ENCODE measurements at places on chromosomes 12 and 14.
A peak's percentile ranks its signal among the peaks of the same experiment; 100 is the strongest.

DNA sequence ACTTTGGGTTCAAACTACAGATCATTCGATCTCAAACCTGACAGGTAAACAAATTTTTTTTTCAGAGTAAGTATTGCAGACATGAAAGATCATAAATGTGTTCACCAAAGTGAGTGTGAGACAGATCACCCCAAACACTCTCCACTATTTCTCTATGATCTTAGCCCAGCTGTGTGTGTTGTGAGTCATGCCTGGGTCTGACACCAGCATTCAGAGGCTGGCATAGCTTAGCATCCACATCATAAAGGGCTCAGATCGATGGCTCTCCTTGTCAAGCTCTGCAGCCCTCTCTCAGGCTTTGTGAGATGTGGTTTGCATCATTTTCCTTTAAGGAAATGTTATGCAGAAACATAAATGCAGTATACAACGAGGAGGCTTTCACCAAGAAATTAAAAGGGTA is 164.9 kb downstream of the ETV6 start:
- DNase-seq = no peak

DNA sequence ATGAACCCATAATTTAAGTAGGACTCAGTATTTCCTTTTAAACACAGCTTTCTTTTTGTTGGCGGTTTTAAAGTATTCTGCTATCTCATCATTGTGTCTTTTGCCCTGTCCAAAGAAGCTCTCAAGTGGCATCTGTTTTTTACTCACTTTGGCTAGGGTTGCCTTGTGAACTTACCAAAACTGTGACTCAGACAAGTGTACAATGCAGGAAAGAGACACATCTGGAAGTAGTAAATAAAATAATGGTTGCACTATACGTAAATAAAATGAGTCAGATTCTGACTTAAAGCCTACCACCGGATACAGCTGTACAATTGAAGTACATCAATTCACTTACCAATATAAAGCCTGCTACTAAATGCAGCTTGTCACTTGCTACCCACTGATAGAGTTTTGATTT is 619.2 kb upstream of the LRFN5 start:
- DNase-seq = no peak

- no peak for DNase-seq
Measured at GRCh38 chr12:52199294-52199919, 7.6 kb upstream of the KRT80 start.

DNA sequence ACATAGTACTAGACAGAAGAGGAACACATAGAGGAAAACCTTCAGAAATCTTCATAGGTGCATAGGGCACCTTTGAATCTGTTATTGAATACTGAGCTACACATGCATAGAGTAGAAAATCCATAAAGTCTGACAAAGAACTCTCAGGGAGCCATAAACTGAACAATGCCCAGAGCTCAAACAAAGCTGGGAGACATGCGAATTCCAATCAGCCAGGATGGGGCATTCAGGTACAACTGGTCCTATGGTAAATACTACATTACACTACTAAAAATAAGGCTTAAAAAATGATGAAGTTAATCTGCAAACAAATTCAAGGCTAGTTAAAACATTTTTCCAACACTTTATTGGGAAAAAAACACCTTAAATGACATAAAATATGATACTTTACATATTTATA is 259.7 kb downstream of the DIO2 start:
- DNase-seq = no peak

GRCh38 chr12:131222329-131223139 is 268.8 kb downstream of the ADGRD1 start:
- DNase-seq = no peak

- no peak for DNase-seq
Measured at GRCh38 chr12:83153177-83153576, 466.5 kb downstream of the TMTC2 start.

DNA sequence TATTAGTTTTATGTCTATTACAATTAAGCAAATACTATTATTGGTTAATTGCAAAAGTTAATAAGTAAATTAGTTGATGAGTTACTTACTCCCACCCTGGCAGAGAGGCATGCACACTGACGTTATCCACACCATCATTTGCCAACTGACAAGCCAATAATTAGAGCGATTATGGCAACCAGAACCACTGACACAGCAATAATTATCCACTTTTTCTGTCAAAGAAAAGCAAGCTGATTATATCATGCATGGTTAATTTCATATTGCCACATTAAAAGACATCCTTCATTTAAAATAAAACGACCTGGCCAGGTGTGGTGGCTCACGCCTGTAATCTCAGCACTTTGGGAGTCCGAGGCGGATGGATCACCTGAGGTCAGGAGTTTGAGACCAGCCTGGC is 43.1 kb downstream of the STX2 start:
- no peak for DNase-seq

DNA sequence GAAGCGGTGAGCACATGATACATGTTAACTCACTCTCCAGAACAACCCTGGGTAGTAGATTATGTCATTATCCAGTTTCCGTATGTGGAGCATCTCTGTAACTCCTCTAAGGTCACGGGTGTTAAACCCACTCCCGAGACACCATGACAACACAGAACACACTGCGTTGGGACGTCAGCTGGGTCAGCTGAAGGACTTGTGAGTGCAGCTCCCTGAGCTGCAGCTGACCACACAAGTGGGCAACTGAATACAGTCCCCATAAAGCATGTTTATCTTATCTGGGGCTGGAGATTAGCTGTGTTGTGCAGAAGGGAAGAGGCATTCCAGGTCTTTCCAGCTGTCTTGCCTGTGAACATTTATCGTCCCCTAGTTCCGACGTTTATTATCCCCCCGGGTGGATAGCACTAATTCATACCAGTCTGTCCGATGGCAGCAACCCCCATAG is 211.5 kb downstream of the CHST11 start:
- DNase-seq = no peak

- DNase-seq = no peak
Measured at GRCh38 chr14:68580671-68581070, 212.2 kb downstream of the ZFP36L1 start.

DNA sequence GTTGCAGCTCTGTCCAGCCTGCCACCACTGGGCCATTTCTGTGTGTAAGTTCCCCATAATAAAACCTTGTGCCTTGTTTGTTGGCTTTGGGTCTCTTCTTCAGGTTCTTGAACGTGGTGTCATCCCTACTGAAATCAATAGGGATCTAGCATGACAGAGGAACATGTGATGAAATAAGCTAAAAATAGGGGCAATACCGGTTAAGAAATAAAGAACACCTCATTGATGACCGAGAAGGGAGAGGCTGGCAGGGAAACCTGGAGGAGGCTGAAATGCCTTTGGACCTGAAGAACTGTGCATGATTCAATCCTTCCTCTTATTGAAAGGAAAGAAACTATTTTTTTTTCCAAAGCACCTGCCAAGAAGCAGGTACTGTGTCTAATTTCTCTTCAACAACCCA is 172.3 kb downstream of the PPM1H start:
- no peak for DNase-seq

DNA sequence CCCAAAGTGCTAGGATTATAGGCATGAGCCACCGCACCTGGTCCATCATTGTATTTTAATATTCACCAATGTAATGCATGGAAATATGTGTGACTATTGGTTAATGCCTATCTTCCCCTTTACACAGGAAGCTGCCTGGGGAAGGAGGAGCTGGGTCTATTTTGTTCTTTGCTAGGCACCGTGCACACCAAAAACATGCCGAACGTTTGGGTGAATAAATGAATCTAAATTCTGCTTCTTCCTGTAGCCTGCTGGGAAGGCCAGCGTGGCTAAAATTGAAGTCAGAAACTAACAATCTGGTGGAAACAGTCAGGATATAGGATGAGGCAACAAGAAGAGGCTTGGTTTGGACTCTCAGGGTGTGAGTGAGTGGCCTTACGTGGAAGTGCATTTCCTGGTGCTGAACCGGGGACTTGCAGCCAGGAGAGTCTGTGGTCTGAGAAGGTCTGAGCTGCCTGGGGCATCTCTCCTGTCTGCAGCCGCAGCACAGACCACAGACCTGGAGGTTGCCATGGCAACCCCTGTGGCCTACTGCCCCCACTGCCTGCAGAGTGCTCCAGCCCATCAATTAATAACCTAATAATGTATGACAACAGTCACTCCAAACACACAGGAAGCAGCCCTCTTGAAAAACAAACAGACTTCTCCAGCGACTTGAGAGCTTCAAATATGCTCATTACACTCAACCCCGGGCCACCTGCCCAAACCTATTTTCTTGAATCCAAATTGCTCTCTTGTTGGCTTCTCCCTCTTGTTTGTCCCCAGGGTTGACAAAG is 5.5 kb upstream of the GPR68 start:
- DNase-seq = peak; percentile 58

GRCh38 chr12:69688471-69689427 is 10.4 kb downstream of the BEST3 start:
- DNase-seq = no peak

DNA sequence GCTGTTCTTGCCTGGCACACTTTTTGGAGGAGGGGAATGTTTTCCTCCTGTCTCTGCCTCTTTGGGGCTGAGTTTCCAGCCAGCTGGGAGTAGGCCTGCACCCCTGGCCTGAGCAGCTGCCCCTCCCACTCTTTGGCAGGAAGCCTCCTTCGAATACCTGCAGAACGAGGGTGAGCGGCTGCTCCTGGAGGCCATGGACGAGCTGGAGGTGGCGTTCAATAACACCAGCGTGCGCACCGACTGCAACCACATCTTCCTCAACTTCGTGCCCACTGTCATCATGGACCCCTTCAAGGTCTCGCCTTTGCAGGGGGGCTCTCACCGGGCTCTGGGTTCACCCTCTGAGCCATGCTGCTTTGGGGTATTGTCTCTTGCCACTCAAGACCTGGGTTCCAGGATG is 69.4 kb downstream of the FOXN4 start:
- DNase-seq = no peak

DNA sequence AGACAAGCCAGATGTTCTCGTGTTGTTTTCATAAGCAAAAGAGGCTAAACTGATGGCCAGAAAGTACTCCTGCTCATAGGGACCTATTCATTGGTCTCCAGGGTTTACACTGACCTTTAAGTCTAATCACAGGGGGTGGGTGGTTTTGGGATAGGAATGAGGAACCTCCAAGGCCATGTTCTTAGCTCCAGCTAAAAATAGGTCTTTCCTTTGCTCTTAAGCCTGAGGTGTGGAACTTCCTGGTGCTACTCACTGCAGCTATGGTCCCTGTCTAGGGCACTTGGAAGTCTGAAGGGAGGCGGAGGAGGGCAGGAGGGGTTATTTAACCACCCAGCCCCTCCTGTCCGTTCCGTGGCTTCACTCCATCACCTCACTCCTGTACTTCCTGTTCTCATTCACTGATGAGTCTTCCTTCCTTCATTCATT is 18.6 kb downstream of the GPRC5A start:
- DNase-seq = no peak

DNA sequence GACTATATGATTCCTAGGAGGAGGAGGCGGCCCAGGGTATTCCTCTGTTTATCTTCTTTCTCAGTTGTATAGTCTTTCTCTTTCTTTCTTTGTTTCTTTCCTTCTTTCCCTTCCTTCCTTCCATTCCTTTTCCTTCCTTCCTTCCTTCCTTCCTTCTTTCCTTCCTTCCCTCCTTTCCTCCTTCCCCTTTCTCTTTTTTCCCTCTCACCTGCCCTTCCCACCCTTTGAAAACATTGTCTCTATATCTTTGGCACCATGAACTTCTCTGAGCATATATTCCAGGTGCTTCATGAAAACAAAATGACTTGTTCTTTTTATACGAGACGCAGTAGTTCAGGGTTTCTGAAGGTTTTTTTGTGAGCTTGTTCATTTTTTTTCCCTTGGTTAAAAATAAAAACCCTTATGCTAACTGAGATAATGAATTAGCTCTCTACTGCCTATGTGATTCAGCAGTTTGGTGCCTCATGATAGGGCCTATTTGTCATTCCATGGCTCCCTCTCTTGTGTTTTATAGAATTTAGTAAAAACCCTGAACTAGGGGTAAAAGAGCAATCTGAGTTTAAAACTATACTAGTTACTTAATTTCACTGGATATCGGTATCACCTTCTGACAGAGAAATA is 3.2 kb upstream of the TESPA1 start:
- DNase-seq = no peak

DNA sequence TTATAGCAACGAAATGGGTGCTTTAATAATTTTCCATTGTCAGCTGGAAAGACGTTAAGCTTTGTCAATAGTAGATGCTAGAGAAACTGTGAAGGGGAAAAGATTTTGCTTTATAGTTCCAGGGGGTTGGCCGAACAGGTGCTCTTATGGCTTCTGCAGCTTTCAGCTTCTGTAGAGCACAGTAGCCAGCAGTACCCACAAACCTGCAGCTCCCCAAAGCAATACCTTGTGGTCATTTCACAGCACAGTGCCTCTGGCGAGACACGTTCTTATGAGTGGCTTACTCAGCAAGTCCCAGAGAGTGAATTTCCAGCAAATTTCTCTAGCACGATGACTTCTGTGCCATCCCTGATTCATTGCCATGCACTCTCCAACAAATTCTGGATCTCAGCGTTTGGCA is 416.3 kb upstream of the ATP2B1 start:
- no peak for DNase-seq

- DNase-seq = no peak
Measured at GRCh38 chr14:34983148-34983760, 462 bp downstream of the SRP54 start.

GRCh38 chr14:93970585-93970964 is 5.8 kb downstream of the ASB2 start:
- DNase-seq = no peak

DNA sequence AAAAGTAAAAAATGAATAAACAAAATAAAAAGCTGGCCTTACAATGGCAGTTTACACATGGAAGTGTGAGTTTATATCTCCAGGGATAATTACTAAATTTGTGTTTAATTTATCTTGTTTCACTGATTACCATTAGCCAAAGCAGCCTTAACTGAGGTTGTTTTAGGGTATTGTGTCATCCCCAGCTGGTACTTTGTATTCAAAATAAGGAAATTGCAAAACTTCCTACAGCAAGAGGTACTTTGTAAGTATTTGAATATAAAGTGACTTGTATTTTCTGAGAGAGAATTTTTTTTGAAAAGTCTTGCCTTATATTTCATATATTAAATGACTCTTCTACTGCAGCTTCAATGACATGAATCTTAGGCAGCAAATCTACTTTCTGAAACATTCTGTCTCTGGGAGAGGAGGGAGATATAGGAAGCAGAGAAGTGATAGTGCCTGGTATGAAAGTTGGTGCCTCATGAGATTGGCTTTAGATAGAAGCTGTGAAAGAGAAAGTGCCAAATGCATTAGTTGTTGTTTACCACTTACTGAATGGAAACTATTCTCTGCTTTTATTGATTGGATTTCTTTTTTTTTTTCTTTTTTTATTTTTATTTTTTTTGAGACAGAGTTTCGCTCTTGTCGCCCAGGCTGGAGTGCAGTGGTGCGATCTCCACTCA is 6.7 kb downstream of the FNTB start:
- DNase-seq = no peak

GRCh38 chr12:24356240-24356804 is 406.9 kb upstream of the SOX5 start:
- DNase-seq = no peak

GRCh38 chr12:15575671-15576541 is 213.3 kb downstream of the EPS8 start:
- DNase-seq = no peak

Data from GM12892 (cell line).